Heart right ventricle (tissue), 16 donors: ENCODE measurements at places on chromosomes 3 and 15.

DNA sequence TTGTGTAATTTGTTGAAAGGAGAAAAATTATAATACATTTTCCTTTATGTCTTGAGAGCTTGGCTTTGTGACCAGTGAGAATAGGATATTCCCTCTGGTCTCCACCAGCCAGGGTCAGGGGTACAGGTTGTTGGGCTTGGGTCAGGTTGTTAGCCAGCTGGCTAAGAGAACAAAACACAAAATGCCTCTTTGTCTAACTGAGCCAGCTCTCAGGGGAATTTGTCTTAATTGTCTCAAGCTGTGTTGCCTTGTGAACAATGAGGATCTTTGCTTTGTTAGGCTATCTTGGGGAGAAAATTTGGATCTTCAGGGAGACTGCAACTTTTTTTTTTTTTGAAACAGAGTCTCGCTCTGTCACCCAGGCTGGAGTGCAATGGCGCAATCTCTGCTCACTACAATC is 17.7 kb upstream of the GK5 start:
- DNase-seq: no peak
- H3K4me3 ChIP-seq: no peak overlapping the region
- no peak overlapping the region for H3K27ac ChIP-seq
- no peaks in the 10 kb centered on the region for H3K36me3 ChIP-seq
- no peaks in the 10 kb centered on the region for H3K4me1 ChIP-seq

DNA sequence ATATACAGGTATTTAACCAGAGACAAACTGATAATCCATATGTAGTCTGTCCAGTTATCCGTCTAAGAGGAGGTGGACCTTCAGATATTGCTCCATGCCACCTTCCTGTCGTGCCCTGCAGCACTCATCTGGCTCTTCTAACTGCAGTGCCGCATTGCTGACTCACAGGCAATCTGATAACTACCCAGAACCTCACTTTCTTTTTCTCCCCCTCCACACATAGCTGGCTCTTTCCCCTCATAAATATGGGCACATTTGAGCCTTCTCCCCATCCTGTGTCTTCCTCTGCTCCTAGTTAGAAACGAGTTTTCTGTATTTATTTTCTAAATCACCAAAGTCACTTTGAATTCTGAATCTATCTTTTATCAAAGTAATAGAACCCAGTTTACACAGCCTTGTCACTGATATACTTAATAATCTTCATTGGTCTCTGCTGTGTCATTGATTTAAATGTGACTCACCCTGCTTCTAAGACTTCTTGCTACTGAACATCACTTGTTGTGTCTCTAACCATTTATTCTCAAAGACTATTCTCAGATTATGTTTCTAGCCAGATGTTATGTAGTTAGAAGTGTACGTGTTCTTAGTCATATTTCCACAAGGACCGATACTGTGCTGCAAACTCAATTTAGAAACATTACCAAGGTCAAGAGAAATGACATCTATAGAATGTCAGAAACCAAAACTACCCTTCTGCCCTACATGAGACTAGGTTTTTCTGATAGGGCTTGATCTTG is 17.4 kb upstream of the KCNMB2 start:
- H3K27ac ChIP-seq: no peak overlapping the region
- no peak overlapping the region for H3K4me3 ChIP-seq
- peaks cover 21% of the 10 kb centered on the region for H3K4me1 ChIP-seq
- no peaks in the 10 kb centered on the region for H3K36me3 ChIP-seq

- H3K4me1 ChIP-seq: peaks cover 21% of the 10 kb centered on the region
- no peak overlapping the region for H3K27ac ChIP-seq
- H3K36me3 ChIP-seq: peaks cover 13% of the 10 kb centered on the region
- DNase-seq: no peak
These were observed 2.1 kb downstream of the MYD88 start for GRCh38 chr3:38140326-38141172.

GRCh38 chr15:68781766-68782588 is 38.7 kb downstream of the ANP32A start:
- no peaks in the 10 kb centered on the region for H3K27me3 ChIP-seq
- peak; percentile 61 for DNase-seq
- H3K4me3 ChIP-seq: no peak overlapping the region
- peak overlapping the region; percentile 65 for H3K27ac ChIP-seq
- peaks cover 12% of the 10 kb centered on the region for H3K36me3 ChIP-seq

GRCh38 chr3:113264283-113265131 is 53.1 kb downstream of the BOC start:
- H3K4me1 ChIP-seq: peaks cover 7% of the 10 kb centered on the region
- peaks cover 3% of the 10 kb centered on the region for H3K27me3 ChIP-seq
- H3K27ac ChIP-seq: no peak overlapping the region
- peaks cover 5% of the 10 kb centered on the region for H3K36me3 ChIP-seq
- DNase-seq: no peak
